Naive thymus-derived CD8-positive, alpha-beta T cell (primary cell): ENCODE measurements at places on chromosomes 1 and 21.
A peak's percentile ranks its signal among the peaks of the same experiment; 100 is the strongest.

- peaks cover 28% of the 10 kb centered on the region for H3K4me1 ChIP-seq
- H3K27ac ChIP-seq = peak overlapping the region; percentile 87
- peak overlapping the region; percentile 85 for H3K4me3 ChIP-seq
- peak; percentile 13 for DNase-seq
Measured at GRCh38 chr1:36320291-36320761, 3.1 kb downstream of the EVA1B start.

DNA sequence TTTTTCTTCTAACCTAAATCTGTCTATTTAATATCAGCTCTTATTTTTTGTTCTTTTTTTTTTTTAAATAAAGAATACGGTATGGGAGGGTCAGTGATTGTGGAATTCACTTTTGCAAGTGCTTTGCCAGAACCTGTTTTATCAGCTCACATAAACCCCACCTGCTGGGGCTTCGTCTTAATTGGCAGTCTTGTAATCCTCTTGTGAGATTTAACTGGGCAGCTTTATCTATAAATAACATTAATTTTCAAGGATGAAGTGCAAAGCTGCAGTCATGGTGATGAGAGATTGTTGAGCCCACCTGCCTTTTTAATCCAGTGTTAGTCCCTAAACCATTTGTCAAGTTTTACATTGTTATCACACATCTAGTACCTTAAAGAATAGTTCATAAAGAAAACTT is 18.2 kb upstream of the PDC start:
- no peaks in the 10 kb centered on the region for H3K4me1 ChIP-seq
- H3K4me3 ChIP-seq = no peak overlapping the region
- H3K27ac ChIP-seq = no peak overlapping the region
- DNase-seq = no peak
- no peaks in the 10 kb centered on the region for H3K36me3 ChIP-seq

GRCh38 chr1:182603646-182604174 is 479 bp downstream of the RGS16 start:
- DNase-seq = no peak
- H3K4me3 ChIP-seq = peak overlapping the region; percentile 78
- H3K4me1 ChIP-seq = peaks cover 24% of the 10 kb centered on the region
- H3K27me3 ChIP-seq = peaks cover 24% of the 10 kb centered on the region
- H3K36me3 ChIP-seq = no peaks in the 10 kb centered on the region

DNA sequence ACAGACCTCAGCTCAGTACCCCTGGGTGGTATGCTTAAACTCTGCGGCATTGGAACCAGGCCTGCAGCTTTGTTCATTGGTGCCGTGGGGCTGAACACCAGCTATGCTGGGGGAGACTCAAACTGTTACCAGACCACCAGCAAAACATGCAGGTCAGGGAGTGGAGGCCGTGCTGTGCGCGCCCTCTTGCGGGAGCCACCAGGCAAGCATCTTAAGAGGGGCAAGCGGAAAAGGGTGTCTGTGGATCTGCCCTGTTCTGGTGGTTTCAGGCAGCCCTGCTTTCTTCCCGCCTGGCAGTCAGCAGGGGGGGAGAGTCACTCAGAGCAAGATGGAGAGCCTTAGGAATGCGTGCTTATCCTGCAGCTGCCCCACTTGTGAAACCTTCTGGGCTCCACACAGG is 276.9 kb upstream of the ZRANB2 start:
- H3K27ac ChIP-seq = no peak overlapping the region
- H3K36me3 ChIP-seq = no peaks in the 10 kb centered on the region
- no peak for DNase-seq
- H3K4me1 ChIP-seq = no peaks in the 10 kb centered on the region
- no peaks in the 10 kb centered on the region for H3K27me3 ChIP-seq
- no peak overlapping the region for H3K4me3 ChIP-seq

DNA sequence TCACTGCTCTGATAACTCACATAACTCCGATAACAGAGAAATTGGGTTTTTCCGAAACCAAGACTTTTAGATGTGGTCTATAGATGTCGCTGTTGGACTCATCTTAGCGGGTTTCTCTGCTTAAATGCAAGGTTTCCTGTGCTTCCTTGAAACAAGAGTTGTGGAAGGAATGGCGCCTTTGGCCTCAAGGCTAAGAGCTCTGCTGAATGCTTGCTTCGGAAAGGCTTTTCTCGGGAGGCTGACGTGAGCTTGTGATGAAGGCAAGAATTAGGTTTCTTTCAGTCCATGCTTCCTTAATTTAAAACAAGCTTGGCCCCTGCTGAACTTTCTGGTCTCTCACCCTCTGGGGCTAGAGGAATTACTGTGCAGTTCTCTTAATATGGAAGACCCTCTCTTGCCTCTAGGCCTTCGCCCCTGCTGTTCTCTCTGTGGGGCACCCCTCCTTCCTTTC is 113.5 kb downstream of the MAP3K21 start:
- peak; percentile 6 for DNase-seq
- H3K27ac ChIP-seq = no peak overlapping the region
- no peak overlapping the region for H3K4me3 ChIP-seq
